Osteocyte (in vitro differentiated cells): ENCODE measurements at places on chromosomes 6 and 20. TPM values are rescaled to one million over a fixed set of nuclear protein-coding genes. Genes with fewer than 3 reads are reported as not detected.
A peak's percentile ranks its signal among the peaks of the same experiment; 100 is the strongest.

DNA sequence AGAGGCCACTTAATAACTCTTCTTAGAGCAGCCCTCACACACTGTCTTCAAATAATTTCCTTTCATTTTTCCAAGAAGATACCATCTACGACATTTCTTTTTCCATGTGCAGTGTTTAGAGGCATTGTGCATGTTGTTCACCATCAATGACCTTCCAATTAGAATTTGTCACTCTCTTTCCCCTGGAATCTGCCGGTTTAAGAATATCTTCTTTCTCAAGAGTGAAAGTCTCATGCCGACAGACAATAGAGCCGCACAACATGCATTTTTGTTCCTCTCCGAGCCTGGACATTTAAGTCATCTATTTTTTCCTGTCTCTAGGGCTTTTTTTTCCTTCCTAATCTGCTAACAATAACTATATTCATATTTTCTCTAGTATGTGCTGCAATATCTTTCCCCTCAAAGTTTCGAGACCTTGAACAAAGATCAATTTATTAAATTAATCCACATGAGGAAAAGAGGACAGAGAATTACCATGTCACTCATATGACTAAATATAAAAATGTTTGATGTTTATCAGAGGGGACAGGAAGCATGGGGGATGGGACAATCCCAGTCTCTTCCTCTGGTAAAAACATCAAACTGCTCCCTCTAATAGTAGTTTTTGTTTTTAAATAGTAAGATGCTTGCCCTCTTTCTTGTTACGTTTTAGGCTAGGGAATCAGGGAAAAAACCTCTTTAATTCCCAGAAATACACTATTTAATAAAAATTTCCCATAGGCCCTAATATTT, 893.4 kb downstream of the C6orf118 start:
- no peak overlapping the region for H3K27ac ChIP-seq
- H3K4me3 ChIP-seq = peak overlapping the region; percentile 41
- no peaks in the 10 kb centered on the region for H3K27me3 ChIP-seq
- no peaks in the 10 kb centered on the region for H3K36me3 ChIP-seq
- peaks cover 8% of the 10 kb centered on the region for H3K4me1 ChIP-seq
- DNase-seq = no peak

GRCh38 chr20:9143926-9144325, 75.0 kb downstream of the PLCB4 start:
- DNase-seq = no peak
- no peaks in the 10 kb centered on the region for H3K36me3 ChIP-seq

GRCh38 chr6:23036406-23036983, 467.1 kb downstream of the HDGFL1 start:
- H3K4me1 ChIP-seq = no peaks in the 10 kb centered on the region
- H3K27ac ChIP-seq = no peak overlapping the region
- DNase-seq = no peak
- no peaks in the 10 kb centered on the region for H3K36me3 ChIP-seq

DNA sequence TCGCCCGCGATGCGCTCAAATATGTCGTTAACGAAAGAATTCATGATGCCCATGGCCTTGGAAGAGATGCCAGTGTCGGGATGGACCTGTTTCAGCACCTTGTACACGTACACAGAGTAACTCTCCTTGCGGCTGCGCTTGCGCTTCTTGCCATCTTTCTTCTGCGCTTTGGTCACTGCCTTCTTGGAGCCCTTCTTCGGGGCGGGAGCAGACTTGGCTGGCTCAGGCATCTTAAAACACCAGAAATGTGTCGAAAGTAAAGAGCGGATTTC, 36.4 kb downstream of the HFE start:
- peak overlapping the region; percentile 97 for H3K4me3 ChIP-seq
- peaks cover 15% of the 10 kb centered on the region for H3K36me3 ChIP-seq
- H3K4me1 ChIP-seq = peaks cover 36% of the 10 kb centered on the region

GRCh38 chr20:57388953-57389694, 2.1 kb upstream of the RBM38 start:
- H3K36me3 ChIP-seq = peaks cover 4% of the 10 kb centered on the region
- no peak overlapping the region for H3K27ac ChIP-seq
- no peaks in the 10 kb centered on the region for H3K27me3 ChIP-seq
- DNase-seq = no peak

DNA sequence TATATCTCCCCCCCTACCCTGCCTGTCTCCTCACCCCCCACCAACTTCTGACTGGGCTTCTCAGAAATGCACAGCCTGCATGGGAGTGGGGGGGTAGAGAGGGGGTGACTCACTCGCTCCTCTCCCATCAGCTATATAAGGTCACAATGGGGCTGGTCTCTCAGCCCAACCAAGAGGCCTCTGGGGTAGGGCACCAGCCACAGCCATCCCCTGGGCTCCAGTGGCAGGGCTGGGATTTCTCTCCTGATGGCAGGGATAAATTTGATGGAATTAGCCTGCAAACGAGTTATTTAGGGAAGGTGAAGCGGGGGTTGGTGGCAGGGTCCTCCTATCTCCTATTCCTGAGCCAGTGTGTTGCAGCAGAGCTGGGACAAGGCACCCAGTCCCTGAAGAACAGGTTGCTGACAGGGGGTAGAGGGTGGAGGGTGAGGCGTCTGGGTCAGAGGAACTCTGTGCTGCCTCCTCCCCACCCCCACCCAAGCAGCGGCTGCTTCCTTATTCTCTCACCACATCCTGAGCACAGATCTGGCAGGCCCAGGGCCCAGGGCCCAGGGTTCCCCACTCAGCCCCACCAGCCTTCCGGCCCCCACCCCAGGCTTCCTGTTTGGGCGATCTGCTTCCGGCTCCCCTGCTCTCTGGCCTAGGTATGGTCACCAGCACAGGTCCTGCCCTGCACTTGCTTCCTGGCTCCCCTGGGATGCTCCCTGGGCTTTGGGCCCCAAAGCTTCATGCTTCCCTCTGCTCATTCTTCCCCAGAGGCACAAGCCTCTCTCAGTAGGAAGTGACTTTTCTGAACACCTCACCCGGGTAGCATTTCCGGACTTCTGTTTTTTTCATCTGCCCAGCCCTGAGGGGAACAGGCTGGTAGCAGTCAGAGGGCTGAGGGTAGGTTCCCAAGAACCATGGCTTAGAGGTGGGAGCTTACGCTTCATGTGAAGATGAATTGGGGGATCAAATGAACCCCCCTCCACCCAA, 4.0 kb downstream of the PPP1R18 start:
- H3K4me3 ChIP-seq = peak overlapping the region; percentile 89
- H3K36me3 ChIP-seq = peaks cover 36% of the 10 kb centered on the region
- DNase-seq = no peak
- H3K4me1 ChIP-seq = peaks cover 62% of the 10 kb centered on the region

- no peaks in the 10 kb centered on the region for H3K36me3 ChIP-seq
- H3K27ac ChIP-seq = no peak overlapping the region
- no peak overlapping the region for H3K4me3 ChIP-seq
- no peaks in the 10 kb centered on the region for H3K4me1 ChIP-seq
Measured at GRCh38 chr6:26220145-26220970, 133.1 kb downstream of the HFE start.

DNA sequence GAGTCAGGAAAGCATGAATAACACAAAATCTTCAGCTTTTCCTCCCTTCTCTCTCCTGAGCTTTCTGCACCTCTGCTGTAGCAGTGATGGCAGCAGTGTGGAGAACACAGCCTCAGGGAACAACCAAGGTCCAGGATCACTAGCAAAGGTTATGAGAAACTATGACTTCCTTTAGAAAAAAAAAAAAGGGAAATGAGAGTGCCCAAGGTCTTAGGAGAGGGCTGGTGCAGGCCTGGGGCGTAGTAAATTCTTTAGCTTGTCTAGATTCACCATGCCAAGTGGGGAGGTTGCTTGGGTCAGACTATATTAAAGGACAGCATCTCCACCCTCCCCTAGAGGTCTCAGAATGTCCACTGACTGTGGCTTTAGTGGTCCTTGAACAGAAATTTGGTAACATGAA, 40.4 kb upstream of the POLR1H start:
- H3K36me3 ChIP-seq = peaks cover 4% of the 10 kb centered on the region
- peaks cover 3% of the 10 kb centered on the region for H3K4me1 ChIP-seq
- no peaks in the 10 kb centered on the region for H3K27me3 ChIP-seq
- no peak overlapping the region for H3K4me3 ChIP-seq
- no peak overlapping the region for H3K27ac ChIP-seq

- H3K36me3 ChIP-seq = peaks cover 2% of the 10 kb centered on the region
- no peak overlapping the region for H3K4me3 ChIP-seq
- H3K27me3 ChIP-seq = no peaks in the 10 kb centered on the region
- DNase-seq = no peak
- H3K4me1 ChIP-seq = peaks cover 31% of the 10 kb centered on the region
- H3K27ac ChIP-seq = no peak overlapping the region
Measured at GRCh38 chr6:111940801-111941200, 67.5 kb upstream of the FYN start.

DNA sequence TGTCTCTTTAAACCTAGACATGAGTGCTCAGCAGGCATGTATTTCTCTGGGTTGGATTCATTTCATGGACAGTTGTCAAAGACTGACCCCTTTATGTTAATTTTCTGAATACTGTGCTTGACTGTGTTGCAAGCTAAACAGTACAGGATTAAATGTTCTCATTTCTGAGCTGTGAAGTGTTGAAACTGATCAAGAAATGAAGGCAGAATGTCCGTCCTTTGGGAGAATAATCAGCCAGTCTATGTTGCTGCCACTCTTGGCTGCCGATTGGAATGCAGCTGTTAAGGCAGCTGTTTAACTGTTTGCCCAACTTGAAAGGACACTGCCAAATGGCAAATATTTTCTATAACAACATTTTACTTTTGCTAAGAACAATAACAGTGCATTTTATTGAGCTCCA, 87.3 kb downstream of the CEP57L1 start:
- no peak overlapping the region for H3K4me3 ChIP-seq
- H3K27ac ChIP-seq = no peak overlapping the region
- no peaks in the 10 kb centered on the region for H3K36me3 ChIP-seq
- peaks cover 70% of the 10 kb centered on the region for H3K27me3 ChIP-seq

DNA sequence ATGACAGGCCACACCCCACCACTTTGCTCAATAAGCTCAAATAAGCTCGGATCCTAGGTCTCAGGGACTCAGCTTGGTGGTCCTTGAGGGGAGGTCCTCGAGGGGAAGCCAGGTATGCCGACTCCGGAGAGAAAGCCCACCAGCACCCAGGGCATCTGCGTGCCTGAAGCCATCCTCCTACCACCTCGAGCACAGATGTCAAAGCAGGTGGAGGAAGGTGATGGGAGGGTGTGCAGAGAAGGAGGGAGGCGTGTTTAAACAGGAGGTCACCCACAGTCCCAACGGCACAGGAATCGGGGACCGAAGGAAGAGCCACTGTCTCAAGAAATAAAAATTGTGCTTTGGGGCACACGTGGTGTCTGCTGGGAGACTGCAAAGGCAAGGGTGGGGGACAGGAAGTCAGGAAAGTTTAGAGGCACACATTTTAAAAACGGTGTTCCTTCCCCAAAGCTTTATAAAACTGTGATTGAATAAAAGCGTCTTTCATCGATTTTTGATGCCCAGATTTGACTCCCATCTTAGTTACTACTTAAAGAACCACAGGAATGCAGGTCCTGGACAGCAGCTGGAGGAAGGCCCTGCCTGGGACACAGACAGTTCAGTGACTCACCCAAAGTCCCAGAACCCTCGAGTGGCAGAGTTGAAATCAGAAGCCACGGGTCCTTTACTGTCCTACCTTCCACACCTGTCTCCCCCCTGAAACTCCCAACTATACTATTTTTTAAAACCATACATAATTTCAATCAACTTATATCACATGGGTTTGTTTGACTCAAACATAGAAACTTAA, 221.0 kb upstream of the PDE10A start:
- no peak overlapping the region for H3K4me3 ChIP-seq
- H3K36me3 ChIP-seq = peaks cover 4% of the 10 kb centered on the region
- DNase-seq = no peak
- H3K27me3 ChIP-seq = peaks cover 13% of the 10 kb centered on the region

- no peaks in the 10 kb centered on the region for H3K4me1 ChIP-seq
- no peaks in the 10 kb centered on the region for H3K36me3 ChIP-seq
- H3K27me3 ChIP-seq = peaks cover 13% of the 10 kb centered on the region
- DNase-seq = no peak
- H3K27ac ChIP-seq = no peak overlapping the region
Measured at GRCh38 chr6:151998784-151999183, 191.3 kb downstream of the ESR1 start.

- H3K4me3 ChIP-seq = peak overlapping the region; percentile 29
- no peaks in the 10 kb centered on the region for H3K36me3 ChIP-seq
- H3K27me3 ChIP-seq = no peaks in the 10 kb centered on the region
- peak overlapping the region; percentile 86 for H3K27ac ChIP-seq
- DNase-seq = no peak
Measured at GRCh38 chr6:56766806-56767178, 124.1 kb upstream of the DST start.

- H3K4me3 ChIP-seq = no peak overlapping the region
- H3K4me1 ChIP-seq = no peaks in the 10 kb centered on the region
- H3K27ac ChIP-seq = no peak overlapping the region
- DNase-seq = no peak
- no peaks in the 10 kb centered on the region for H3K36me3 ChIP-seq
Measured at GRCh38 chr6:34032856-34033255, 113.0 kb downstream of the GRM4 start.

- H3K4me1 ChIP-seq = peaks cover 6% of the 10 kb centered on the region
- no peak overlapping the region for H3K27ac ChIP-seq
- H3K36me3 ChIP-seq = no peaks in the 10 kb centered on the region
- no peak for DNase-seq
Measured at GRCh38 chr6:156554160-156554559, 223.0 kb upstream of the ARID1B start.

DNA sequence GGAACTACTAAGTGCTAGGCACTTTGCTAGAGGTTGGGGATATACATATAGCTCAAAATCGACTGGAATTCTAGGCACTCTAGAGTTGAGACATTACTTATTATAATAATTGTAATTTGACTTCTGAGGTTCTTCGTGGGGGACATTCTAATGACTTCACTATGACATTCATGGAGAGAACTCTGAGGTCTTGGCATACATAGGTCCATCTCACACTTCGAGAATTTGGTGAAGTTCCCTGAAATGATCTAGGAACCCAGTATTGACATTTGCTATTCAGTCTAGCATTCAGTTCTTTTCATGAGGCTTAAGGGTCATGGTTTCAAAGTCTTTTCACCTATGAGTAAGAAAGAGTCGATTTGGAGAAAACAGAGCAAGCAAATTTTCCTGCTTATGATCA, 446.6 kb upstream of the JAG1 start:
- no peak overlapping the region for H3K4me3 ChIP-seq
- H3K27me3 ChIP-seq = no peaks in the 10 kb centered on the region

DNA sequence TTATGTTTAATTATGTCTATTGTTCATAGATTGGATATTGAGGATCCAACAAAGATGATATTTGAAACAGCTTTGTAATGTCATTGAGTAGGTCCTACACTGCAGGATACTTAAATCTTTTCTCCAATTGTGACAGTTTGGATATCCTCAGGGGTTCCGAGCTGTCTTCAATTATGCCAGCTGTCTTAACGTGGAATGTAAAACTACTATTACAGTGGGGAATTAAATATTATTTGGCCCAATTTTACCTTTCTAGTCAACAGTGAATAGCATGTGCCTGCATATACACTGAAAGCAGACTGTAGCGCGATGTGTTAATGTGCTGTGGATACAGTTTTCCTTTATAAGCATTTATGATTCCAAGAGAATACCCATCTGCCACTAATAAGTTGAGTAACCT, 156.9 kb downstream of the GRIK2 start:
- H3K4me1 ChIP-seq = peaks cover 24% of the 10 kb centered on the region
- no peaks in the 10 kb centered on the region for H3K27me3 ChIP-seq
- no peaks in the 10 kb centered on the region for H3K36me3 ChIP-seq
- H3K4me3 ChIP-seq = no peak overlapping the region
- no peak for DNase-seq

Gene GABRR1
- not detected in 2 replicates for total RNA-seq

Gene HNF4A
- not detected in 2 replicates for total RNA-seq

Gene IL20RA
- not detected in 2 replicates for total RNA-seq

Gene AK9
- total RNA-seq = 4.5 and 5.3 TPM in 2 replicates

Gene RPL10A
- total RNA-seq = 1,177 and 1,245 TPM in 2 replicates

Gene CFB
- 4.2 and 6.9 TPM in 2 replicates for total RNA-seq

Gene TMEM244
- not detected in 2 replicates for total RNA-seq

Gene CRIP3
- total RNA-seq = 1.4 and 1.8 TPM in 2 replicates

Gene HLA-DOA
- total RNA-seq = not detected in 2 replicates

Gene PHACTR2
- total RNA-seq = 295 and 312 TPM in 2 replicates

Gene TXNDC5
- 148 and 153 TPM in 2 replicates for total RNA-seq
